Caki2 (cell line): ENCODE measurements at places on chromosomes 2 and 18. TPM values are rescaled to one million over a fixed set of nuclear protein-coding genes. Genes with fewer than 3 reads are reported as not detected.

DNA sequence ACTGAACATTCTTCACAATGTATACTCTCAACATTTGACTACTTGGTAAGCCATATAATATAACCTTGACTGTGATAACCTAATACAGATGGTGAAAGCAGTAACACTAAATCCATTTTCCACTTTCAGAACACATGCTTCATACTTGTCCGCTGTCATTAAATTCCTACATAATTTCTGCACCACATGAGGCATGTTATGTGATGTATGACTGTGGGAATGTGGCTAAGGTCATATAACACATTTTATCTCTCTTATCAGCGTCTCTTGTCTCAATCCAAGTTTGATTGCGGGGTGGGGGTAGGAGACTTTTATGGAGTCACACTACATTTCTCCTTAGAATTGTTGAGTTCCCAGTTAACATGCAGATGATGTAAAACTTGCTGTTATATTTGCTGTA, 110.9 kb downstream of the MTCL1 start:
- no peak for DNase-seq

Gene GRHL1
- 0.43 and 9.1 TPM in 2 replicates for total RNA-seq

Gene DSC3
- total RNA-seq, result not detected in 2 replicates

- no peak for DNase-seq
Measured at GRCh38 chr18:45059695-45060094, 379.0 kb downstream of the SETBP1 start.

DNA sequence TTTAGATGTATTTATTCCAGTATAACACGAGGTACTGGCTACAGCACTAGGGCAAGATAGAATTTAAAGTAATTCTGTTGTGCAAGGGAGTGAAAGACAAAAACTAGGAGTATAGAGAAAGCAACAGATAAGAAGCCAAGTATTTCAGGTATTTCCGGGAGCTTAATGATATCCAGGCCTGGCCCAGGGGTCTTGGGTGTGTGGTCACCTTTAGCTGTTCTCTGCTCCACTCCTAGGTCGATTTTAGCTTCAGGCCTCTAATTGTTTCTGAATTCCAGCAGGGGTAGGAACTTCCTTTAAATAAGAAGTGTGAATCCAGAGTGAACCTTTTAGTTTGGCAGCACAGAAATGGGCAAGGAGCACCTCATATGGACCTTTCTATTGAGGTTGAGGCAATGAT, 342.3 kb upstream of the MYT1L start:
- DNase-seq, result no peak

GRCh38 chr2:126187668-126188067, 468.3 kb upstream of the GYPC start:
- no peak for DNase-seq

- no peak for DNase-seq
Measured at GRCh38 chr18:25144820-25145219, 207.1 kb downstream of the ZNF521 start.

- DNase-seq, result no peak
Measured at GRCh38 chr2:184815824-184816223, 217.5 kb downstream of the ZNF804A start.

Gene ERFE
- 39.5 and 53.4 TPM in 2 replicates for total RNA-seq

- peak; percentile 24 for DNase-seq
Measured at GRCh38 chr2:25309402-25309801, 32.3 kb downstream of the DNMT3A start.

GRCh38 chr18:10948421-10948820, 200.9 kb downstream of the PIEZO2 start:
- no peak for DNase-seq

- peak; percentile 76 for DNase-seq
Measured at GRCh38 chr2:103161456-103162289, 399.8 kb downstream of the TMEM182 start.

Gene SP9
- not detected in 2 replicates for total RNA-seq

DNA sequence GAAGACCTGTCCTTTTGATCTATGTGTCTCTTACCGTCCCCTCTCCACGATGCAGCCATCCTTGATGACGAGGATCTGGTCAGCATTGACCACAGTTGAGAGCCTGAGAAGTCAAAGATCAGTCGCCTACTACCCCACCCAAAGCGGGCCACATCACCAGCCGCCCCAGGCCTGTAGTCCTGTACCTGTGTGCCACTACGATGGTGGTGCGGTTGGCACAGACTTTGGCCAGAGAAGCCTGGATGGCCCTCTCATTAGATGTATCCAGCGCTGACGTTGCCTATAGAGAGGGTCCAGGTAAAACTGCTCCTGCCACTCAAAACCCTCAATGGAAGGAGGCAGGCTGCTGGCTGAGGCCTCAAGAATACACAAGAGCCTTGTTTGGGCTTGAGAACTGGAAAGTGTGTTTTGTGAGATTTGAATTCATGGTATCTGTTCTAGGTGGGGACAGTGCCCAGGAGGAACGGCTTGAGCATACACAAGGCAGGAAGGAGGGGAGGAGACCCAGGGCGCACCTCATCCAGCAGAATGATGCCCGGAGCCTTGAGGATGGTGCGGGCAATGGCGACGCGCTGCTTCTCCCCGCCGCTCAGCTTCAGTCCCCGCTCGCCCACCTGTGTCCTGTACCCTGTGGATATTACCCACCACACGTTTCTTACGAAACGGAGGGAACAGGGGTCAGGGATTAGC, 3.8 kb downstream of the ZFAND2B start:
- no peak for DNase-seq

- DNase-seq, result no peak
Measured at GRCh38 chr2:171824086-171824485, 70.0 kb downstream of the SLC25A12 start.

GRCh38 chr18:45686891-45687611, 36.9 kb upstream of the SLC14A1 start:
- DNase-seq, result no peak

DNA sequence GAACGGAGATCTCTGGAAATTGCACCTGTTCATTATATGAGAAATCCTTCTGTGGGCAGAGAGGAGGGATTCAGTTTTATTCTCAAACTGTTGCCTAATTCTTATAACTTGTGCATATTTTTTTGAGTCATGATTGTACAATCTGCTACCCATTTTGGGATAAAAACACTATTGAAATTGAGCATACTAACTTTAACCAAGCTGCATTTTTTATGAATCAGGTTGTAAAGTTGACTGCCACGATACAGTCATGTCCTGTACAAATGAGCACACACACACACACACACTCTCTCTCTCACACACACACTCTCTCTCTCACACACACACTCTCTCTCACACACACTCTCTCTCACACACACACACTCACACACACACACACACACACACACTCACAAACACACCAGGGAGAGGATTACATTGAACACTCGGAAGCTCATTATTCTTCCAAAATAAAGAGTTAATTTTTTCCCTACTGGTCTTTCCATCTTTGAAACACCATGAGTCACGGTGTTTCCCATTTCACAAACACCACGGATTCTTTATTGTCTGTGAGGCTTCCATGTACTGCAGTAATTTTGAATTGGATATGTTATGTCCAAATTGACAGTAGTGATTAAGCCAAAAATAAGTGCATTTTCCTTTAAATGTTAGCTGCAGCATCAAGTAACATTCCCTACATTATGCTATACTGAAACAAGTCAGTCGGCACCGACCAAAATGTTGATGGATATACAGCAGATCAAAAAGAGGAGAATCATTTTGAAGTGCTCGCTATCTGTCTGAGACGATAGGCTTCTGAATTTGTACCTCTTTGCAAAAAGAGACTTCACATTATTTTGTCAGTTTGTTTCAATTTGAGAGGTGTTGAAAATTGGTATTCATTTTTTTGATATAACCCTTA, 216.9 kb downstream of the ARHGAP15 start:
- peak; percentile 22 for DNase-seq

GRCh38 chr2:75480971-75481836, 79.5 kb downstream of the EVA1A start:
- no peak for DNase-seq

Gene ZSWIM2
- not detected in 2 replicates for total RNA-seq

Gene LDAH
- total RNA-seq, result 26.3 and 36.3 TPM in 2 replicates

DNA sequence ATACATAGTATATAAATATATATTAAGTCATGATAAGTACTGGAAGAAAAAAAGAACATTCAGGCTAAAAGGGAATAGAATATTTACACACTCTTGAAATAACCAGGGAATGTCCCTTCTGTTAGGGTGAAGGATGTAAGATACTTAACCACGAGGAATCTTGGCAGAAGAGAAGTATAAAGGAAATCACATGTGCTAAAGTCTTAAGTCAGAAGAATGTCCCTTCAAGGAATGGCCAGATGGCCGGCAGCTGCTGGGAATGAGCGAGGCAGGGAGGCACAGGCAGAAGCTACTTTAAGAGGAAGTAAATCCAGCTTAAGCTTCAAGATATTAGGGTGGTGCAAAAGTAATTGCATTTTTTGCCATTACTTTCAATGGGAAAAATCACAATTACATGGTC, 5.5 kb downstream of the CCDC102B start:
- DNase-seq, result no peak

DNA sequence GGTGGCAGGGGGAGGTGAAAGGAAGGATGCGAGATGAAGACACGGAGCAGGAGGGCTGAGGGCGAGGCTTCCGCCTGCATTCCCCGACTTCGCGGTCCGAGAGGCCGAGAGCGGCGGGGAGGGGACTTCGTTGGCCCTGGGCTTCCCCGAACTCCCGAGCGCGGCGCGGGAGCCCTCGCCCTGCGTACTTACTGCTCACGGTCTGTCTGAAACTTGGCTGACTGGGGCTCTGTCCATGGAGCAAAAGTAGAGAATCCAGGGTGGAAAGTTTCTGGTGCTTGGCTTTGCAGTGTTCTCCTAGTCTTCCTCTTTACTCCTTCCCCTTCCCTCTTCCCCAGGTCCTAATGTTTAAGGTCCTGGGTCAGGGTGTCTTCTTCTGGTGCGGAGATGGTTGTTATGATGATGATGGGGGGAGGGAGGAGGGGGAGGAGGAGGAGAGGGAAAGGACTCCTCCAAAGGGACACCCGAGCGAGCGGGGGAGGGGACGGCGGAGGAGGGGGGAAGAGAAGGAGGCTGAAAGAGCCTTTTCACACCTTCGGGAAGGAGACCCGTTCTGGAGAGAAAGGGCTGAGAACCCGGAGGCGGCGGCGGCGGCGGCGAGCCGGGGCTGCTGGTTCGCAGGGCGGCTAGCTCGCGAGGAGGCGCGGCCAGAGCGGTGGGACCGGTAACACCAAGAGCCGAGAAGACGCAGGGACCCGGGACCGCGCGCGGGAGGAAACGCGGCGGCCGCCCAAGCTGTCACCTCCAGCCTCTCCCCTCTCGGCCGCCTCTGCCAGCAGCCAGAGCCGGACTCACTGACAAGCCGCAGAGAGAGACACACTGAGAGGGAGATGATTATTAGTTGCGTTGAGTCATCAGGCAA, at the start of gene SATB2:
Gene SATB2 (minus strand): TSS at position 793 of the 862 bp plus-strand sequence. CDS start 1,902 bp downstream, outside the sequence.
- peak; percentile 72 for DNase-seq

DNA sequence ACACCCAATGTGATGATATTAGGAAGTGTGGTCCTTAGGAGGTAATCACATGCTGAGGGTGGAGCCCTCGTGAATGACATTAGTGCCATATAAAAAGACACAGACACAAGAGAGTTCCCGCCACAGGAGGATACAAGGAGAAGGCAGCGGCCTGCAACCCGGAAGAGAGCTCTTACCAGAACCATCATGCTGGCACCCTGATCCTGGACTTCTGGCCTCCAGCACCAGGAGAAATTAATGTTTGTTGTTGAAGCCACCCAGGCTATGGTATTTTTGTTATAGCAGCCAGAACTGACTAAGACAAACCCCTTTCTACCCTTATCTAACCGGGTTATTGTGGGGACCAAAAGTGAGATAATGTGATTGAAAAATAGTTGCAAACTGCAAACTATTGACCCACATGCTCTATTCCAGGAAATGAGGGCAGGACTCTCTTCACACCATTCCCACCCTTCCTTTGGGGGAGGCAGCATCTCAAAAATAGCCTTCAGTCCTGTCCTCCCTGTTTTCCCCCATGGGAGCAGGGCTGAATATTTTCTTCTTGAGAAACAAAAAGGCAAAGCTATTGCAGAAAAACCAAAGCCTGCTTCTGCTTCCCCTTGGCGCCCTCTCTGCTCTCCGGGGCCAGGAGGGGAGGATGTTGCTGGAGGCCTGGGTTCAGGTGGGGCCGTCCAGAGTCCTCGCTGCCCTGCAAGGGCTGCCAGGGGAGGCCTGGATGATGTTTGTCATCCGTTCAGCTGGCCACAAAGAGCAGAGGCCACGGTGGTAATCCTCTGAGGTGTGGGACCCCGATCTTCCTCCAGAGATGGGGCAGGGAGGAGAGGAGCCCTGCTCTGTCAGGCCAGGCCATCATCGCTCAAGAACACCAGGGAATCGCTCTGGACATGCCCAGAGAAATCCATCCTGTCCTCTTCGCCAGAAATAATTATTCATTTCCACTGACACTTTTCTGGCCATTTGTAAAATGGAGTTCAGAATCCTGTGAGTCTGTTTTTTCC, 73.8 kb upstream of the HAAO start:
- no peak for DNase-seq

Gene DYNAP
- total RNA-seq, result not detected in 2 replicates

- DNase-seq, result no peak
Measured at GRCh38 chr2:37623406-37623805, 48.0 kb downstream of the CDC42EP3 start.

GRCh38 chr2:179995741-179996515, 11.2 kb downstream of the CWC22 start:
- DNase-seq, result no peak

GRCh38 chr2:72092111-72092510, 55.6 kb downstream of the CYP26B1 start:
- DNase-seq, result no peak

Gene ARHGAP15
- total RNA-seq, result not detected in 2 replicates

Gene IKZF2
- 0.14 and 0.52 TPM in 2 replicates for total RNA-seq

DNA sequence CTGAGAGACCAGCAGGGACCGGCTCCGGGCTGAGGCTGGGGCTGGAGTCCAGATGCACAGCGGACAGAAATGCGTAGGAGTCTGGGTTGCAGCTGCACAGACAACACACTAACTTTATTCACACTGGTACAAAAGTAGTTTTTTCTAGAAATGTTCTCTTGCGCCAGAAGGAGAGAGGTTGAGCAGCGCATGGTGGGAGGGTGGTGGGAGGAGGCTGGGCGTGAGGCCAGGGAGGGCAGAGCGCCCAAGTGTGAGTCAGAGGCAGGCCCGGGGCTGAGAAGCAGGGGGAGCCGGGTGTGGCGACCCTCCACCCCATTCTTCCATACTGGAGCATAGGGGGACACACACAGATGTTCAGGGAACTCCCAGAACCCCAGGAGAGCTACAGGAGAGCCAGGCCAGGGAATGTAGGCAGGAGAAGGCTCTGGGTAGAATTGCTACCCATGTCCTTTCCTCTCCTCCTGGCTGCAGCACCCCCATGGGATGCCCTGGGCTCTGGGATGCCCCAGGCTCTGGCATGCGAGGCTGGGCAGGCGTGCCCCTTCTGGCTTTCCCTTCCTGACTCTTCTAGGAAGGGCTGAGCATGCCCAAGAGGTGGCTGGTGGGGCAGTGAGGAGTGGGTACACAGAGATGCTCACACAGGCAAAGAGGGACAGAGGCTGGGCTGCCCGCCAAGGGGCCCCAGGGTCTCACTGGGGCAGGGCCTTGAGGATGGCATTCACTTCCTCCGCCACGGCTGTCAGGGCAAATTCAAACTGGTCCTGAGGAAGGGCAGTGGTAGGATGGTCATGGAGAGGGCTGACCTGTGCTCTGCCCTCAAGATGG, 10.6 kb downstream of the DNAJB2 start:
- DNase-seq, result peak; percentile 28

DNA sequence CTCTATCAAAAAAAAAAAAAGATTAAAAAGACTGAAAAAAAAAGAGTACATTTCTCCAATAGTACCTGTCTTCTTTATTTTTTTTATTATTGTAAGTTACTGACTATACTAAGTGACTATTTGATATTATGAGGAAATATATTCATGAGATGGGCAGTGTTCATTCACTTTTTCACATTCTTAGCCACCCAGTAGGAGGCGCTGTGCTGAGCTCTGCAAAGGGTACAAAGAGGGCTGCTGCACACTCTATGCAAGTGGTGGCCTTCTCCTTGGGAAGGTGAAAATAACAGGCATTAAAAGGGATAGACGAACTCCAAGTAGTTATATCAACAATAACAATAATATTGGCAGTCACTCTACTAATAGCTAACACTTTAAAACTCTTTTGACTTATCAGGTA, 1034.9 kb upstream of the FANCL start:
- DNase-seq, result no peak
